ENCODE measurements at places on chromosomes 6 and 20. TPM values are rescaled to one million over a fixed set of nuclear protein-coding genes. Genes with fewer than 3 reads are reported as not detected.

SUPT3H gene
- total RNA-seq, result 6.9 TPM

- no peak for DNase-seq
Measured at GRCh38 chr20:2131366-2131765, 29.7 kb downstream of the STK35 start.

GRCh38 chr20:25288291-25289181, 40.7 kb downstream of the PYGB start:
- DNase-seq, result no peak

DNA sequence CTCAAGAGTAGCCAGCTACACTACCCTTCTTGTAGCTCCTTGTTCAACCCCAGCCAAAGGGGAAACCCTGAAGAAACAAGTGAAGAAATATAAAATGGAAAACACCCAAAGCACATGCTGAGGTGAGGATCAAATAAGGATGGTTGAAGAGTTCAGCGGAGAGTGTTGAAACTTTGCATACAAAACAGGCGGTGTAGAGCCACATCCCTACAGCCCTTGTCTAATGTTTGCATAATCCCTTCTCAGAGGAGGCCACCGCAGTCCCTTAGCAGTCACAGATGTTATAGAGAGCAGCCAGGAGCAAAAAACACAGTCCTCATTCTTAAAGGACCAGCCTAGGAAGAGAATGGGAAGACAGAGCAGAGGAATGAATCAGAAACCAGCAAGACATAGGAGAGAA, 350.7 kb upstream of the SASH1 start:
- DNase-seq, result no peak

DNA sequence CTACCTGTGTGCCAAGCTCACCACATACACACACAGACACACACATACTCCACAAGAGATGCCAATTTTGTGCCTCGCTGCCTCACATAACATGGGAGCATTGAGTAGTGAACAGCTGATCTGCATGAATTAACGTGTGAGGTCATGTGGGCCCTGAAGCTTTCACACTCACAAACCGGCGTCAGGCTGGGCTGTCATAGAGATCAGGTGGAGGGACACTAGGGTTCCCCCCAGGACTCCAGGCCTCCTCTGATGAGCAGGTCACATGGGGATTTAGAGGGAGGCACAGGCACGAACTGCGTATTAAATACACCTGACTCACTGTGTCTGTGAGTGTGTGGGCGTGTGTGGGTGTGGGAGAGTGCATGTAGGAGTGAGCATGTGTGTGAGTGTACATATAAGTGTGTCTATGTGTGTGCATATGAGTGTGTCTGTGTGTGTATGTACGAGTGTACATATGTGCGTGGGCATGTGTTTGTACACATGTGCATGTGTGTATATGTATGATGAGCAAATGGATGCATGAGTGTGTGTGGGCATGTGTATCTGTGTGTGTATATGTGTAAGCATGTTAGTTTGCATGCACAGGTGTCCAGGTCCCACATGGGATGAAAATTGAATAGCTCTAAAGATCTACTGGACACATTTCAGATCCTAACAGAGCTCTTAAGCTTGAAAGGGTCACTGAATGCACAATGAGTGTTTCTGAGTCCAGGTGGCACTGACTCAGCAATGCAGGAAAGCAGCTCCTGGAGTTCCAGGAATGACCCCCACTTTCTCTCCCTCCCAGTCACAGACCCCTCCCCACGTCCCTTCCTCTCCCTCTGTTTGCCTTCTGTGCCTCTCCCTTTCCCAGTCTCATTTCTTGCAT, 336.6 kb downstream of the PREX1 start:
- DNase-seq, result no peak

- DNase-seq, result no peak
Measured at GRCh38 chr6:75221116-75221515, 15.3 kb upstream of the COL12A1 start.

DNA sequence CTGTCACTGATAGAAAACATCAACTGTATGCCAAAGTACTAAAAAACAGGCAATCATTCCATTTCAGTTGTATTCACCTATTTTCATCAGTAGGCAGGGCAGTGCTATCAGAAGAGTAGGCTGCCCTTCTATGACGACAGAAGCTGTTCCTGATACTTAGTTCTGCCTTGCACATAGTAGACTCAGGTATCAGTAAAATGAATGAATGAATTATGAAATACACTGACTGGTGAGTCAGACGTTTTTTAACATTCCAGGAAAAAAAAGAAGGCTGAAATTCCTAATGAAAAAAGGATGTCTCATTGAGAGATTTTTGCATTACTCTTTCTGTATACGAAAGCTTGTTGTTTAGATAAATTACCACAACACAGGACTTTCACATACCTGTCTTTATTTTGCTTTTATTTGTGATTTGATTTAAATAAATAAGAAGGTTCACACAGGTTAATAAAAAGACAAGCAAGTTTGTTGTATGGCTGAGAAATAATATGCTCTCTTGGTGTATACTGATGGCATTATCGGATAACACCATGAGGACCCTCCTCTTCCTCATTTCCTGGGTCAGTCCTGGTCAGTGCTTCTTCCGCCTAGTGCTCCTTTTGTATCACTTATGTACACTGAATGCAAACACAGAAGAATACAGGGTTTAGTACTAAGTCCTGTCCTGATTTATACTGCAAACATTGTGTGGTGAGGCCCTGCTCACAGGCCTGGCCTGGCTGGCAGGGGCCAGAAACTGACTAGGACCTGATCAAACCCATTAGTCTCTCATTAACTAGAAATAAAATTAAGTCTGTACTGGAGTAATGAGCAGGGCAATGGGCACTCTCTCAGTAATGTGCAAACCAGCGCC, 39.4 kb upstream of the SPDEF start:
- no peak for DNase-seq

DNA sequence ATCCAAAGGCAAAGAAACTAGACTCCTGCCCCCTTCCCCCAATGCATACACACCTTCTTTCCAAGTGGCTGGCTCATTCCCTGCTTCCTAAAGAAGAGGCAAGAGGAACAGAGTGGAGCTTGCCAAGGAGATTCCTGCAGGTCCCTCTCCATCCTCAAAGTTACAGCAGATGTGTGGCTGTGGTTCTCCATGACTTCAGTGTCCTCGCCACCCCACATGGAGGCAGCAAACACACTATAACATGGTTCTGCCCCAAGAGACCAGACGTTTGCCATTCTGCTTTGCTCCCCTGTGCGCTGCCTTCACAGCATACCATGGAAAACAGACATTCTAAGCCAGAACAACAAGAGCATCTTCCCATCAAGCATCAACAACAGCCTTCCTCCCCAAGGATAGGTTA, 84.4 kb downstream of the BACH2 start:
- no peak for DNase-seq

GRCh38 chr6:49384904-49385303, 78.1 kb downstream of the MMUT start:
- DNase-seq, result no peak

IL20RA gene
- total RNA-seq, result 1.6 TPM

- no peak for DNase-seq
Measured at GRCh38 chr6:131488780-131489179, 84.2 kb upstream of the ARG1 start.

Data from breast epithelium (tissue), 4 donors.